ENCODE measurements at places on chromosomes 4 and X. TPM values are rescaled to one million over a fixed set of nuclear protein-coding genes. Genes with fewer than 3 reads are reported as not detected.

- DNase-seq, result no peak
Measured at GRCh38 chr4:829761-830600, 4.1 kb upstream of the CPLX1 start.

GRCh38 chrX:32985544-32985943 lies 225.8 kb downstream of the DMD start:
- DNase-seq, result no peak

GRCh38 chr4:81255524-81255923 lies 40.5 kb upstream of the PRKG2 start:
- DNase-seq, result no peak

DNA sequence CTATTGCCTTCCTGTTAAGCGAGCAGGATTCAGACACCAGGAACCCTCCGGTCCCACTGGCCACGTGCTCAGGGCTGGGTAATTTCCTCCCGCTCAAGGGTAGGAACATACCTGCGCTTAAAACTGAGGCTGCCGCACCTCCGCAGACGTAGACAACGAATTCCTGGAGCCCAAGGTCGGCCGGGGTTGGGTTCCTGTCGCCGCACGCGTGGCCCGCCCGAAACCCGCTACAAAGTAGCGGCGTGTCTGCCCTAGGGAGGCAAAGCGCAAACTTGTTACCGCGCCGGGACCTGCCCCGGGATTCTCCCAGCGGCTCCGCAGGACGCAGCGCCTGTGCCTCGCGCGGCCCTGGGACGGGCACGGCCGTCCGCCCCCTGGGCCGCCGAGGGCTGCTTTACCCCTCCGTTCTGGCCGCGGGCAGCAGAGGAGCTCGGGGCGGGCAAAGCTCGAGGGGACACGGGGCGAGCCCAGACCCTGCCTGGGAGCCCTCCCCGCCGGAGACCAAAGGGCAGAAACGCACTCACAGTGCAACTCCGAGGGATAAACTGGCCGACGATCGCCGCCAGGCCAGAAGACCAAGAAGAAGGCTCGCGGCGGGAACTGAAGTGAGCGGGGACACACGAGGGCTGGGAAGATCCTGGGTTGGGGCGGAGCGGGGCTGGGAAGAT lies at the start of gene ERVMER34-1:
Gene ERVMER34-1 (minus strand): TSS at position 607 of the 668 bp plus-strand sequence. CDS start 5,905 bp downstream, outside the sequence.
- no peak for DNase-seq

DNA sequence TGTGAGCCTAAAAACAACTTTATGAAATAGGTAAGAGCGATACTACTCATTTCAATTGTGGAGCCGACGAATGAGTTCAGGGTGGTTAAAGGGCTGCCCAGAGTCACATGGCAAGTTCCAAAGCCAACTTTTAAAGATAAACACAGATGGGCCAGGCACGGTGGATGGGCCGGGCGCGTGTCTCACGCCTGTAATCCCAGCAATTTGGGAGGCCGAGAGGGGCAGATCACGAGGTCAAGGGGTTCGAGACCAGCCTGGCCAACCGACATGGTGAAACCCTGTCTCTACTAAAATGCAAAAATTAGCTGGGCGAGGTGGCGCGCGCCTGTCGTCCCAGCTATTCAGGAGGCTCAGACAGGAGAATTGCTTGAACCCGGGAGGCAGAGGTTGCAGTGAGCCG lies 914 bp upstream of the C4orf36 start:
- no peak for DNase-seq

GRCh38 chr4:136025540-136025939 lies 1506.8 kb downstream of the PCDH18 start:
- no peak for DNase-seq

DNA sequence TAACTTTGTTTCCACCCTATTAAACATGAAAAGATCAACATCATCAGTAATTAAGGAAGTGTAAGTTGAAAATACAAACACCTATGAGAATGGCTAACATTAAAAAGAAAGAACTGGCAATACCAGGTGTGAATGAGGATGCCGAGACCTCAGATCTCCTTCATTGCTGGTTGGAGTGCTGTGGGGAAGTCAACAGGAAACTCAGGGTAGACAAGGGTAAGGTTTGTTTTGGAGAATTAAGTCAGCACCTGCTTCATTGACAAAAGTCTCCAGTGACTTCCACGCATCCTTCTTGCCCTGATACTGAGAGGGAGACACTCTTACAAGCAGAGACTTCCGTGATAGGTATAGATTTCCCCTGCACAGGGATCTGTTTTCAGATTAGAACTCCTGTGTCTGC lies 106.1 kb downstream of the IRF2 start:
- no peak for DNase-seq

GRCh38 chr4:88419874-88420273 lies 37.0 kb upstream of the HERC5 start:
- DNase-seq, result no peak

DNA sequence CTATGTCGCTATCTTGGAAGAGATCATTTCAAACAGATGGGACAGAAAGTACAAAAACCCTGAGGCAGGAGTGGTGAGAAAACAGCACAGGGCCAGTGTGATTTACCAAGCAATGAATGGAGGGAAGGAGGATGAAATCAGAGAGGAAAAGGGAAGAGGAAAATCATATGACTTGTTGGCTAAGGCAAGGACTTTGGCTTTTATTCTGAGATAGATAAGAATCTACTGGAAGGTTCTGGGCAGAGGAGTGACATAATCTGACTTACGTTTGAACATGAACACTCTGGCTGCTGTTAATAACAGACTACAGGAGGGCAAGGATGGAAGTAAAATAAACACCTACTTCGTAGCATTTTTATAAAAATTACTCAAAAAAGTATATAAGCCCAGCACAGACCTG lies 207.8 kb upstream of the SLC7A11 start:
- no peak for DNase-seq

DNA sequence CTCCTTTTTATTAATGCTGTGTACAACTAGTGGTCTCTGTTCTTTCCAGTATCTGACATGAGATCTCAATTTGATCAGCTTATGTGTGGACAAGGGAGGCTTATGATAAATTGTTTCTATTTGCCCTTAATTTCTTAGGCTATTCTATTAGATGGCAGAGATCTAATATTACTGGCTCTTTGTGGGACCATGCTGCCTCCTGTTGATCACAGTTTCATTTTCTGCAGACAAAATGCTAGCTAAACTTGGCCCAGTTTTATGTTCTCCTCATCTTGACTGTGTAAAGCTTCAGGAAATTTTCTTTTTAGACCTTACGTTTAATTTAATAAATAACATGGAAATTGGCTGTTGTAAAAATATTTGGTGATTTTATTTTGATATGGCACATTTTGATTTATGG lies 627.1 kb upstream of the AADAT start:
- no peak for DNase-seq

DNA sequence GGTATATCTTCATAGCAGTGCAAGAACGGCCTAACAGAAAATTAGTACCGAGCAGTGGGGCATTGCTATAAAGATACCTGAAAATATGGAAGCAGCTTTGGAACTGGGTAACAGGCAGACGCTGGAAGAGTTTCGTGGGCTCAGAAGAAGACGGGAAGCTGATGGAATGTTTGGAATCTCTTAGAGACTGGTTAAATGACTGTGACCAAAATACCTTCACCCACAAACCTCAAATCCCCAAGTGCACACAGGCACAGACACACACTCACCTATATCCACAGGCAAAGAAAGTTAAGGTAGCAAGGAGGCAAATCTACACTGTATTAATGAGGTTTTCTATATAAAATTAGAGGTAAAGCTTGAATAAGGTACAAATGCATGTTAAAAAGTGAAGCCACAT lies 14.6 kb upstream of the SPRY1 start:
- DNase-seq, result no peak

DNA sequence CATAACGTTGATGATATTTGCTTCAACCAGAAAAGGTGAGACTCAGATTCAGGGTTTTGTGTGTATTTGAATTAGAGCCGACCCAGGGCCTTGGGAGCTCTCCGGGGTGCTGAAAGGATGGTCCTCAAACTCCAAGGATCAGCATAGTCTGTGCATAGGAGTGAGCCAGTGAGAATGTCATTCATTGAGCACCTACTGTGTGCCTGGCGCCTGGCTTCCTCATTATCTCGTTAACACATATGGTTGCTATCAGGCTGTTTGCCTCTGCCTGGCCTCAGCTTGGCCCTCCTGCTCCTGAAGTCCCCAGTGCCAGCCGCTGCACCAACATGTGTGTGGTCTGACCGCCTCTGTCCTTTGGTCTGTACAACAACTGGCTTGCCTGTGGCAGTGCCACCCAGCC lies 25.1 kb upstream of the JAKMIP1 start:
- peak; percentile 7 for DNase-seq

- DNase-seq, result no peak
Measured at GRCh38 chr4:17058916-17059741, 160.7 kb upstream of the LDB2 start.

- no peak for DNase-seq
Measured at GRCh38 chr4:38846015-38846414, 10.6 kb downstream of the TLR6 start.

GRCh38 chr4:140238351-140239056 lies 84.5 kb upstream of the MAML3 start:
- peak; percentile 47 for DNase-seq

GRCh38 chr4:170769862-170770261 lies 680.1 kb upstream of the AADAT start:
- DNase-seq, result no peak

DNA sequence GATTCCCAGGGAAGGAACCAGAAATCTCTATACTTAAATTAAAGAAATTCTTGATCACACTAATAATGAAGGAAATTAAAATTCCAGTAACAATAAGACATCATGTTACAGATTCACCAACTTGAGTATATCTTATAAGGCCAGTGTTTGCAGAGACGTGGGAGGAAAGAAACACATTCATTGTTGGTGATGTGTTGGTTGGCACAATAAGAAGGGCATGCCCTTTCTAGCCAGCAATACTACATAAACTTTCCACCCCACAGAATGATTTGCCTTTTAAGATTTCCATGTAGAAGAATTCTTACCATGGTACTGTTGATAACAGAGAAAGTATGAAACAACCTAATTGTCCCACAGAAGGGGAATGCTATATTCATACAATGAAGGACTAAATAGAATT lies 581.5 kb downstream of the STIM2 start:
- DNase-seq, result no peak

DNA sequence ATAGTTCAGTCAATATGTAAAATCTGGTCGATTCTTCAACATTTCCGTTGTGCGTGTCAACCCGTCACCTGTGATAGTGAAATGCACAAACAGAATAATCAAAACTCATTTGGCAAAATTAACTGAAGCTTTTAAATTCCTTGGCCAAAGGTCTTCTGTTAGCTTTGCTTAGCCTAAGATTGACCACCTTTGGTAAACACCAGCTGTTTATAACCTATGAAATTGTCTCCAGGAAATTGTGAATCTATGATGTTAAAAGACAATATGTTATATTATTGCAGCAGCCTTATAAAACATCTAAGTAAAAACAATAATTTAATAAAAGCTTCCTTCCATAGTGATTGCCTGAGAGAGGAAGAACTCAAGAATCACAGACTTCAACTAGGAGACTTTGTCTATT lies 196.8 kb downstream of the IL15 start:
- DNase-seq, result no peak

CLGN gene
- 69.0 TPM for total RNA-seq

CSN1S1 gene
- not detected for total RNA-seq

CTAG2 gene
- total RNA-seq, result not detected

RRAGB gene
- total RNA-seq, result 8.9 TPM

GATA1 gene
- not detected for total RNA-seq

BEND2 gene
- not detected for total RNA-seq

ZNF711 gene
- total RNA-seq, result 15.8 TPM

NLGN4X gene
- not detected for total RNA-seq

CLDN34 gene
- total RNA-seq, result not detected

Data from NCI-H460 (cell line).